EL (cell line): ENCODE measurements at places on chromosomes 2 and 18.

GRCh38 chr18:9846162-9846925, 39.4 kb upstream of the TXNDC2 start:
- no peak for DNase-seq

DNA sequence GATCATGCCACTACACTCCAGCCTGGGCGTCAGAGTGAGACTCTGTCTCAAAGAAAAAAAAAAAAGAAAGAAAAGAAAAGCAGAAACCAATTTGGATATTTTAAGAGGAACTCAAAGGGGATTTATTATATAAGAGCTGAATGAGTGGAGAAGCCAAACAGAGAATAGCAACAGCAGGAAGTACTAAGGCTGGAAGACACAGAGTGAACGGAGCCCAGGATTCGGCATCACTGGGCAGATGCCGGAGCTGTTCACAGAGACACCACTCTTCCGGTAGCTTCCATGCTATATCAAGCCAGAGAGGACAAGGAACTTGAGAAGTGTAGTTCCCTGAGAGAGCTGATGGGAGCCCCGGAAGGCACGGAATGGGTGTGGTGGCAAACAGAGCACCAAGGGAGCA, 47.0 kb upstream of the CABLES1 start:
- DNase-seq, result no peak

GRCh38 chr2:38268001-38268400, 109.1 kb downstream of the ATL2 start:
- no peak for DNase-seq

- DNase-seq, result no peak
These were observed 436.9 kb downstream of the METTL4 start for GRCh38 chr18:2134364-2134763.

GRCh38 chr2:46216213-46216612, 81.0 kb upstream of the EPAS1 start:
- DNase-seq, result peak; percentile 59

DNA sequence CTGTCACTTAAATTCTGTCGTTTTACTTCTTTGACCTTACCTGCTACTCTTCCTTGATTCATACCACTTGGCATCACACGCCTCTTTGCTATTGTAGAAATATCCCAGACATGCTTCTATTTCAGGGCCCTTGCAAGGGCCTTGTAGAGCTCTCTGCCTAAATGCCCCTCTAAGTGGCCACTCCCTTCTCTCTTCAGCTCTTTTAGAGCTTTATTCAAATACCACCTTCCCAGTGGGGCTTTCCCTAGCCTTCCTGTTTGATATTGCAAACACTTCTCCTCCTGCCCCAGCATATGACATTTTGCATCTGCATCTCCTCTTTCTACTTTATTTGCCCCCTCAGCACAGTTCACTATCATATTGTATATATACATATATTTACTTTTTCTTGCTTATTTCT, 54.0 kb downstream of the PELI1 start:
- no peak for DNase-seq
